ENCODE measurements at places on chromosomes 4 and X.

GRCh38 chr4:123257591-123257990 lies 139.0 kb upstream of the SPRY1 start:
- DNase-seq: no peak

DNA sequence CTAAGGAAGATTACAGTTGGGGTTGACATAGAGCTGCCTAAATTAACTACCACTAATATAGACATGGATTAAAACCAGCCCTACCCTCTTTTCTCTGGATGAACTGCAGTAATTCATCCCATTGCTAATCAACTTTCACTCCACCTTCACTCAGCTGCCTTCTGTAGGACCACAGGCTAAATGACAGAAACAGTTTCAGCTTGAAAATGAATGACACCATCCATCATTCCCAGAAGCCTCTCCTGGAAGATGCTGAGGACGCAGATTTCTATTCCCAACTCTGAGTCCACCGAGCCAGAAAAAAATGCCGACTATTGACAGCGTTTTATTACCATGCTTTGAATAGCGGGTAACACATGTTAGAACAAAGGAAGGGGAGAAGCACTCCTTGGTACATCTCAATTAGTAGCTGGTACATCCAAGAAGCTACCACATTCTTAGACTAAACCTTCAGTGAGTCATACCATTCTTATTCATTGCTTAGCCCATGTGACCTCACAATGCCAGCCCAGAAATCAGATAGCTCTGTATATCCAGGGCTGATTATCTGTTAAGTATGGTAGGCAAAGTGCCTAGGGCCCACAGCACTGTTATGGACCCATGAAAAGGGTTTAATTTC lies 25.3 kb downstream of the DCX start:
- DNase-seq: no peak

GRCh38 chr4:125796138-125796537 lies 481.4 kb downstream of the FAT4 start:
- peak; percentile 60 for DNase-seq

- no peak for DNase-seq
Observed at GRCh38 chr4:168540503-168541265, 43.8 kb downstream of the PALLD start.

GRCh38 chr4:21695141-21695540 lies 253.4 kb downstream of the KCNIP4 start:
- no peak for DNase-seq

- no peak for DNase-seq
Observed at GRCh38 chrX:115912372-115912897, 258.1 kb upstream of the AGTR2 start.

DNA sequence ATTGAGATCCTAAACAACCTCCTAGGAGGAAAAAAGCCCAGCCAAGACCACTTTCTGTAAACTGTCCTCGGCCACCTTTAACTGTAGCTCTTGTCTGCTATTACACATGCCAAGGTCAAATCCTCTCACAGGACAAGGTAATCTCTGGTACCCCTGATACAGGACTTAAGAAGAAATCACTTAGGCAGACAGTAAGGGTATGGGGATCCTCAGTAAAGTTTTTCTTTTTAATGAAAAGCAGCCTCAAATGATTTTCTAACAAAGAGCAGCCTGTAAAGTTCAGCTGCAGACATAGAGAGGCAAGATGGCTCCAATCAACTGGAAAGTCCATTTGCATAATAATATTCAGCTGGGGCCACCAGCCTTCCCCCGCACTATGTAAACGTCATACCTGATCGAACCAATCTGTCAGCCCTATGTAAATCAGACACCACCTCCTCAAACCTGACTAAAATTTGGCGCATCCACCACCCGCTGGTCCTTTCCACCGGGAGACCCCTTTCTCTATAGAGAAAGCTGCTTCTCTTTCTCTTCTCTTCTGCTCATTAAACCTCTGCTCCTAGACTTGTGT lies 14.6 kb upstream of the MPP1 start:
- no peak for DNase-seq

- DNase-seq: no peak
Observed at GRCh38 chr4:61773655-61774245, 573.6 kb downstream of the ADGRL3 start.

- no peak for DNase-seq
Observed at GRCh38 chrX:151396042-151396824, 773 bp upstream of the VMA21 start.

- DNase-seq: no peak
Observed at GRCh38 chr4:1882850-1883271, 11.7 kb downstream of the NSD2 start.

GRCh38 chr4:139208404-139208945 lies 31.5 kb upstream of the ELF2 start:
- DNase-seq: no peak

DNA sequence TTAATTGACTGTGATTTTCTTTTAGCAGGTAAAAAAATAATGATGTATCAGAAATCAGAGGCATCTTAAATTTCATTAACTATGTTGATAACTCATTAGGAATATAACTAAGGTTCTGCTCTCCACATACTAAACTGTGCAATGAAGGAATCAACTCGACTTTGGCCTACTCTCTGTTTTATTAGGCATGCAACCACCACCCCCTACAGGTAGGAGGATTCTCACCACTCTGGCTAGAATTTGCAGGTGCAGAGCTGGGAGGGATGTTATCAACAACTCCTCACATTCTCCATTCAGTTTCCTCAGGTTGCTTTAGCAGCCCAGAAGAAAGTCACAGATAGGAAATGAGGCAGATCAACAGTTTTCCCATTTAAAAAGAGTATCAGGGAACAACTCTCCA lies 160.1 kb downstream of the COX18 start:
- no peak for DNase-seq

- DNase-seq: no peak
Observed at GRCh38 chrX:45515262-45516215, 314.9 kb upstream of the DIPK2B start.

DNA sequence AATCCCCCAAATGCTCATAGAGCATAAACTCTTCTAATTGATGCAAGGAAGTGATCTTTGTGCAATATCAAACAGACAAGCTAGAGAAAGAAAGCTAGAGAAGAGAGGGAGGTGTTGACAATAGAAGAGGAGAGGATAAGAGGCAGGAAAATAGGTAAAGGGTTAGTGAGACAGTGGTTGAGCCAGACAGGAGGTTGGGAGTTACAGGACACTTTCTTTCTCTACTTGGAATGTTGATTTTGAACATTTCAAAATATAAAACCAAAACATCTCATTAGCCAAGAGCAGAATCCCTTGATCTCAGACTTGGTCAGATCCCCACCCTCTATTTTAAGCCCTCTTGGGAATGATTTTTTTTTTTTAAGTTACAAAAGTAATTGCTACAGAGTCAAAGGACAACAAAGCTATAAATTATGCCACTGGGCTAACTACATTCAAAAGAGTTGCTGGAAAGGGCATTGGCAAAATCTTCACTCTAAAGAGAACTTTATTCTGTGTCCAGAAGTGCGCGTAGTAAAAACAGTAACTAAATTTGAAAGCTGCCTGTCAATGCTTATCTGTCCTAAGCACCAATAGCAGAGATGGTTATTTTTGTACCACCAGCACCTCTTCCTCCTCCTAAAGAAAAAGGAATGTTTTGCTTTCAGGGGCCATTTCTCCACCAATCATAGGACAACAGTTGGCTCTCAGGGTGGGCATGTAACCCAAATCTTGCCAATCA lies 133.8 kb downstream of the PDGFC start:
- no peak for DNase-seq

- DNase-seq: no peak
Observed at GRCh38 chr4:54784161-54784671, 126.5 kb downstream of the KIT start.

- no peak for DNase-seq
Observed at GRCh38 chr4:143351149-143351691, 14.5 kb downstream of the GAB1 start.

- DNase-seq: no peak
Observed at GRCh38 chrX:1598021-1598875, 6.8 kb downstream of the AKAP17A start.

GRCh38 chrX:124820738-124821137 lies 474.4 kb downstream of the SH2D1A start:
- DNase-seq: no peak

GRCh38 chr4:157291071-157291470 lies 70.5 kb downstream of the GRIA2 start:
- no peak for DNase-seq

- DNase-seq: no peak
Observed at GRCh38 chrX:84322083-84322827, 134.3 kb upstream of the RPS6KA6 start.

- DNase-seq: no peak
Observed at GRCh38 chr4:154234576-154234975, 257.0 kb downstream of the DCHS2 start.

- DNase-seq: no peak
Observed at GRCh38 chr4:102641793-102642192, 119.0 kb downstream of the MANBA start.

DNA sequence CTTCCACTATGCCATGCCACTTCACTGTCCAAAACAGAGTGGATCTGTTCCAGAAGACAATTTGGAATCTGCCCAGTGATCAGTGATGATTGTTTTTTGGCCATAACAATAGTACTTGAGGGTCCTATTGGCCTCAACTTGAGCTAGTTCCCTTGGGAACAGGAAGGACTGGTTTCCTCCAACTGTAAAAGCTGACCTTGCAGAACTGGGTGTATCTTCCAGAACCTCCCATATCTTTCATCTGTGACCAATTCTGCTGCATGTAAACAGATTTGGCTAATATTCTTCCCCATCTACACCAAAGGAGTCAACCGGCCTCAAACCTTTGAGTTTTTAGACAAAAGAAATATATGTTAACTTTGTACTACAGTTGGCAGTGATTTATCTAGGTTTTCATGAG lies 165.1 kb upstream of the TRPC5 start:
- DNase-seq: no peak

DNA sequence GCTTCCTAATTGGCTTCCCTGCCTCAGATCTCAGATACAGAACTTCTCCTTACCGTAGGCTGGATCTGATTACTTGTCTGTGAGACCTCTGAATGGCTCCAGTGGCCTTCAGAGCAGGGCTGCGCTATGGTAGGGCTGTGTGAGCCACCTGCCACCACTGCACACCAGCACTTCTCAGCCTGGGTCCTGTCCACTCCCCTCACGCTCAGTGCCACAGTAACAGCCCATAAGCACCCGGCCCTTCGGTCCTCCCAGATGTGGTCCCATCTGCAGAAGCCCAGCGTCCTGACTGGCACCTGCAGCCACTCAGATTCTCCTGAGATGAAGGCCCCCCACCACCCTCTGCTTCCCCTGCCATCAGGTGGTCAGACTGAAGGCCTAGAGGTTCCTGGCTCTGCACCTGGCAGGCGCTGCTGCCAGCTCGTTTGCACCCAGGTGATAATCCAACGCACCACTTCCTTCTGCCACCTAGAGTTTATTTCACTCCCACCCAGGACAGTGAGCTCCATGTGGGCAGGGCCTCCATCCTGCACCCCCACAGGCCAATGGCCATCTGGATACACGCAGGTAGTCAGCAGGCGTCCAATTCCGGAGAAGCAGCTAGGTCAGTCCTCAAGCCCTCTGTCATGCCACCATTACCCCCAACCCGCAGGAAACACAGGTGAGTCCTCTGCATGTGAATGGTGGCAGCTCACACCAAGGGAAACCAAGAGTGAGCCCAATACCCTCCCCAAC lies 5.4 kb downstream of the WDR1 start:
- no peak for DNase-seq

DNA sequence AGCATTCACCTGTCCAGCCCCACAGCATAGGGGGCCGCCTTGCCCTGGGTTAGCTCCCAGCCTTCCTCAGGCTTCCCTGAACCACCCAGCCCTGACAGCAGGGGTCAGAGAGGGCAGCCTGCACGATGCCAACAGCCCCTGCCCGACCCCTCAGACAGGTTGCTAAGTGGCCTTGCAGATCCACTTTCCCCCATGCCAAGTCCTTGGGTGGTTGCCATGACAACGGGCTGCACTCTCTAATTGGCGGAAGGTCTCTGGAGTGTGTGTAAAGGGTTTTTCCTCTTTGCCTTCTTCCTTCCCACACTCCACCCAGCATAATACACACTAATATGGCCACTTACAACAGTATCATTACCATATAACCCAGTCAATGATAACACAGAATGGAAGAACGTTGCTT lies 99.6 kb upstream of the AFAP1 start:
- DNase-seq: peak; percentile 83

GRCh38 chr4:3644849-3645627 lies 112.8 kb upstream of the LRPAP1 start:
- DNase-seq: peak; percentile 68

DNA sequence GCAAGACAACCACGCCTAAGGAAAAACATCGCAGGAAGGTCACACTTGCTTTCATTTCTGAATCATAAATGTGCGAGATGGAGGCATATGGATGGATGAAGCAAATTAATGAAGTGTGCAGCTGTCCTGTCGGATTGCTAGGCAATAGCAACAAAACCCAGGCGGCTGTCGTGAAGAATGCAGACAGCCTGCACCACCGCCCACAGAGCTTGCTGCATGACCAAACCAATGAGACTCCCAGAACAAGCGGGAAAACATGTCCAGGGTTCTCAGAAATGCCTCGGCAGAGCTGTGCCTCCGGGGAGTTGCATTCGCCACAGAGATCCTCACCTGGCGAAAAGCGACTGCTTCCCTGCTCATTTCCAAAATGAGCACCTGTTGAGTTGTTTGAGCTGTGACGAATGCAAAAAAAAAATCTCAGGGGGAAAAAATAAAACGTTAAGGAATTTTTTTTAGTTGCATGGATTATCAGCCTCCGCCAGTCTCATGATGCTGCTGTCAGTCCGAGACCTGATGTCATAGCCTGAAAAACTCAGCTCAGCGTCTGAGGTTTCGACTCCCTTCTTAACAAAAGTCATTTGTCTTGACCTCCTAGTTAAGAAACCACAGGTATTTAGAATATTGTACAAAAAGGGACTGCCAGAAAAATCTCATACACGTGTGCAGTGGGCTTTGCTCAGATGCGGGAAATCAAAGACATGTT lies 155.5 kb upstream of the MXRA5 start:
- DNase-seq: no peak

- no peak for DNase-seq
Observed at GRCh38 chr4:8920969-8921368, 49.3 kb upstream of the HMX1 start.

DNA sequence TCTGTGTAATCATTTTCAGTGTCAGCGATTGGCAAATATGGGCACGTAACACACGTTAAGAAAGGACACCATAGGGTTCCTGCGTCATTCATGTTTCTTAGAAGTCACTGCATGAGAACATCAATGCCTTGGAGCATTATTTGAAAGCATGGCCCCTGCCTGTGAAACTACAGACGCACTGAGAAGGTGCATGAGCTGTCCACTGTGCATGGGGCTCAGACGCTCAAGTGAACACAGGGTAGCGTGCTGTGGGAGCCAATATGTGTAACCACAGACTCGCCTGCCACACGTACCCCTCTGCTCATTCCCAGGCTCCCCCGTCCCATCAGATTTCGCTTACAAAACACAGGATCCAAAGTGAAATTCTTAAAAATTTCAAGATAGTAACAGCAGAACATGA lies 6.5 kb downstream of the PPP2R2C start:
- no peak for DNase-seq

DNA sequence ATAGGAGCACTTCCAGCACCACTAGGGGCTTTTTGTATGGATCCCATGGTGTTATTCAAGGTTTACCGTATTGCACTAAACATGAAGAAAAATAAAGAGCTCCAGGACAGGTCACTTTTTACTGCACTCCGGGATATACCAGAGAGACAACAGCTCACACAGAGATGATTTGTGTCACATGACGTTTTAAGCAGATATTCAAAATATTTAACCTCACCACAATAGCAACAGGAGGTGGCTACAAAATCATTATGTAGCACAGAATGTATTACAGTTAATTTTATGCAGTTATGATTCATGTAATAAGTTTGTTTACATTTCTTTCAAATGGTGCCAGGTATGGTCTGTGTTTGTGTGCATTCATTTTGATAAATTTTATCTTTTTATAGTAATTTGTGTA lies 100.6 kb downstream of the LUZP4 start:
- DNase-seq: no peak
